Stimulated activated memory B cell treated with anti-CD40 and anti-IgM and Interleukin-4, amounts not matched to agents 10 μg/mL and 1 μg/mL and 100 μg/mL, for 72 hours (primary cell): ENCODE measurements at places on chromosomes 7 and 10.

- ATAC-seq = peak; percentile 13
Observed at GRCh38 chr10:89889606-89890005, 188.2 kb downstream of the KIF20B start.

DNA sequence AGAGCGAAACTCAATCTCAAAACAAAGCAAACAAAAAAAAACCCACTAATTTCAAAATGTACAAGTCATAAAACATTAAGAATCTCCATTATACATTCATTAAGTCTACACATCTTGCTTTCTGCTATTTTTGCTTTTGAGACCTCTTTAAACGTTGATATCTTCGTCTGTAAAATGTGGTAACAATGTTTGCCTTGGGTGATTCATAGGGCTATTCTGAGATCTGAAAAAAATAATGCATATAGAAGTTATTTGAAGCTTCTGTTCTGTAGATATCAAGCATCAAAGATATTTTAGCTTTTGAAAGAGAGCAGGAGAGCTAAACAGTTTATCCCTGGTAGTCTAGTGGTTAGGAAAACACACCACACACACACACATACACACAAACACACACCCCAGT, 158.1 kb upstream of the PLXDC2 start:
- no peak for ATAC-seq

GRCh38 chr7:117972606-117973005, 99.4 kb upstream of the CTTNBP2 start:
- ATAC-seq = no peak

DNA sequence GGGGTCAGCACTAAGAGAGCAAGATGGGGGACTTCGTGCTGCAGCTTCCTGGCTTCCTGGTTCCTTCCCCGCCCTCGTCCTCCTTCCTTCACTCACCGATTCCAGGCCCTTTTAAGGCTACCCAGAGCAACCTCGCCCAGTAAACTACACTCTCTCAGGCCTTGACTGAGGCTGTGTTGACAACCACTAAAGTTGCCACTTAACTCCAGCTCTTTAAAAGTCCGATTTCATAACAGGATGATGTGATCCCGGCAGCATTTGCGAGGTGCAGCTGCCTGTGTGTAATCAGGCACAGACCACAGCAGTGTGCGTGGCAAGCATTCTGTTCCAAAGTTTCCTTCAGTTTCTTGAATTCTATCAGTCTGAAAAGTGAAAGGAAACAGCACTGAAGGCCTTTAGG, 110.6 kb downstream of the RAB11FIP2 start:
- no peak for ATAC-seq

GRCh38 chr7:46205478-46205877, 284.4 kb upstream of the IGFBP3 start:
- ATAC-seq = no peak

DNA sequence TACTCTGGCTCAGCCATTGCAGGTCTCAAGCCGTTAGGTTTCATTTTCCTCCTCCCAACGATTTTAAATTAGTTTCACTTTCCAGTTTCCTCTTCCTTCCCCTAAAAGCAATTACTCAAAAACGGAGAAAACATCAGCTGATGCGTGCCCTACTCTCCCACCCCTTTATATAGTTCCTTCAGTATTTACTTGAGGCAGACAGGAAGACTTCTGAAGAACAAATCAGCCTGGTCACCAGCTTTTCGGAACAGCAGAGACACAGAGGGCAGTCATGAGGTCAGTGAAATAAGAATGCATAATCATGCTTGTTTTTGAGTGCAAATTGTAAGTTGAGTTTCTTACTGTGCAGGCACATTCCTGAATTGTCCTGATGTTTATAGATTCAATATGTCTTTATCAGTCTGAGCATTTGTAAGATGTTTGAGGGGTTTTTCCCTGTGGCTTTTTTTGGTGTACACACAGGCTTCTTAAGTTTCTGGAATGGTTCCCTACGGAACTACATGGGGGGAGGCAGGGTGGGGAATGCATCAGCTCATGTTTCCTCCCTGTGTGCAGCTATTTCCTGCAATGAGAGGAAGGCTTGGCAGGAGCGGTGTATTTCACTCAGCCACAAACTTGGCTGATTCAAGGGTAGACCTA, at the start of gene IFIT3:
Gene IFIT3 (plus strand): TSS at position 195 of the 639 bp plus-strand sequence. CDS start 77 bp downstream, at position 272.
- ATAC-seq = peak; percentile 57

- no peak for ATAC-seq
Observed at GRCh38 chr7:85587785-85588184, 400.9 kb upstream of the SEMA3D start.

- no peak for ATAC-seq
Observed at GRCh38 chr10:16258291-16259040, 178.3 kb upstream of the PTER start.

DNA sequence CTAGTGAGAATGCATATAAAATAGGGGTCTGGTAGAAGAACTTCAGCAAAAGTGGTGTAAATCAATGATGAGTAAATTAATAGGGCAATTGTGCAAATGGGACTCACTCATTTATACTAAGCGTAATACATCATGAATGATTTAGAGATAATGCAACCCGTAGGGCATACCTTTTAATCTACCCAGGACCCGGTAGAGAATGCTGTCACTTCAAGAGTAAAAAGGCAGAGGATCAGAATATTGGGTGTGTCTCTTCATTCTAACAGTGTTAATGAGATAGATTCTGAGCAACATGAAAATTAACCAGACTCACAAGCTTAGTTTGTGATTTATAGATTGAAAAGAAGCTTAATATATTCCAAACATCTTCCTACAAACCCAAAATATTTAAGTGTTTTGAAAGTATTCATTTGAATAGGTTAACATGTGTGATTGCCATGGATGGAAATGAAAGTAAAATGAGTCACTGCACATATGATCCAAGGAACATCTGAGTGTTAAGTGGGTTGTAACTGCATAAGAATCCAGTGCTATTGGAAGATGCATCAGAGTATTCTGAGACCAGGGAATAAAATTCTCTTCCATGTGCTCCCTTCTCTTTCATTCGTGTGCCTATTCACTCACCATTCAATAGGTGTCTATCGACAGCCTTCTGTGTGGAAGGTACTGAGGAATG, 690.6 kb downstream of the AUTS2 start:
- no peak for ATAC-seq

GRCh38 chr10:95501203-95502094, 59.7 kb downstream of the SORBS1 start:
- no peak for ATAC-seq

DNA sequence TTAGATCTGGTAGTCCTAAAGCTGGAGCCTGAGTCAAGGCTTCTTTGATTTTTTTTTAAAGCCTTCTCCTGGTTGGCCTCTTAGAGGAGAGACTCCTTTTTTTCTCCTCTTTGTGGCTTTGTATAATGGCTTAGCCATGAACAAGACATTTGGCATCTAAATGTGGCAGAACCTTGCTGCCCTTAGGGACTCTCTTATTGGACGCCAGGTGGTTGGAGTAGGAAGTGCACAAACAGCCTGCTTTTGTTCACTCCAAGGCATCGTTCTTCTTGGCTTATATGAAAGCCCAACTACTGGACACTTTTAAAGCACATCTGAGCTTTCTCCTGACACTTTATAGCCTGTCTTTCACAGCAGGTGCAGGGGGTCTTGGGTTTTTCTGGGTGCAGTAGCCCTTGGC, 25.0 kb downstream of the ZPBP start:
- ATAC-seq = peak; percentile 61

DNA sequence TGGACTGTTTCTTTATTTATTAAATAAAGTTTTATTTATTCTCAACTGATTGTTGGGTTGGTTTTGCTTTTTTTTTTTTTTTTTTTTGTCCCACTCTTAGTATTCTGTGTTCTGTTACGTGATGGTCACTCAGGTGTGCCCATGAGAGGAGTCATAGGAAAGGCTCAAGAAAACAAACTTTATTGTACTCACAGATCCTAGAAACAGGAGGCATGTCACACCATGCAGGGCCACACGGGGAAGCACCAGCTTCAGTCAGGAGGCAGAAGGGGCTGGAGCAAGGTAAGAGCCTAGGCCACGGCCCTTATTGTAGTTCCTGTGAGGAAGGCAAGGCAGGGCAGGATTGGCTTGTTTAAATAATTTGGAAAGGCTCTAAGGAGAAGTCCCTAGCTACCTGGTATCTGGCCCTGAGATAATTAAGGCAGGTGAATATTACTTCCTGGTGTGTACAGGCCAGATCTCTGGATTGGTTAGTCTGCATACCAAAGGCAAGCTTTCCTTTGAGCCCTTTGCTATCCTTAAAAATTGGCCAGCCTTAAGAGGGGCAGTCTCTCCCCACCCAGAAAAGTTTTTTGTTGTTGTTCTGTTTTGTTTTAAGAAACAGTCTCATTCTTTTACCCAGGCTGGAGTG, 8.3 kb downstream of the ATOH7 start:
- ATAC-seq = peak; percentile 60

GRCh38 chr10:49837051-49837478, 74.9 kb upstream of the OGDHL start:
- no peak for ATAC-seq

GRCh38 chr7:53398566-53398965, 363.1 kb downstream of the POM121L12 start:
- no peak for ATAC-seq
